ENCODE measurements at places on chromosomes 5 and 9.

GRCh38 chr5:53645078-53645477 lies 84.6 kb downstream of the NDUFS4 start:
- DNase-seq: no peak

DNA sequence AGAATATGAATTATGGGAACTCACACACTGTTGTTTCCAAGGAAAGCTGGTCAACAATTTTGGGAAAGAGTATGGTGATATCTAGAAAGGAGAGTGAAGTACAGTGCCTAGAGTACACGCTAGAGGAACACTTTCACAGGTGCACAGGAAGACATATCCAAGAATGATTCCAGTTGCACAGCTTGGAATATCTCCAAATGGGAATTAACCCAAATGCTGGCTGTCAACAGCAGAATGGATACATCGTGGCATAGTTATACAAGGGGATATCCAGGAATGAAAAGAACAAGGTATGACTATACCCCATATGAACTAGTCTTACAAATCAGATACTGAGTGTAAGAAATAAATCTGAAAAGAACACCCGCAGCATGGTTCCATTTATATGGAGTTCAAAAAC lies 231.3 kb downstream of the FSTL4 start:
- no peak for DNase-seq

DNA sequence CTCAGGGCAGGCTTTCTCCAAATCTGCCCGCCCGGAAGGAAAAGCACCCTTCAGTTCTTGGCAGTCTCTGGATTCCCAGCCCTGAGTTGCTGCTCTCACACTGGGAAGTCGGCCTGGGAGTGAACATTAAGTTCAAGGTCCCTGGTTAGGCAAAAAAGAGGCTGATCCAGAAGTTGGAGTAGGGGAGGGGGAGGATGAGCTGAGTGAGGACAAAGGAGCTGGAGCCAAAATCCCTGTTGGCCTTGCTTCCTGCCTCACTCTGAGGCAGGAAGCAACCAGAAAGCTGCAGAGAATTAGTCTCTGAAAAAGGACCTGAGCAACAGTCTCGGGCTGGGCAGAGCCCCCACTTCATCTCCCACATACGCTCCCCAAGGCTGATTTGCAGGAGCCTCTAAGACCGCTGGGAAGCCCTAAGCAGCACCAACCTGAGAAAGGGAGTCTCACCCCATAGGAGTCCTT lies 15.0 kb upstream of the RPS14 start:
- peak; percentile 32 for DNase-seq

DNA sequence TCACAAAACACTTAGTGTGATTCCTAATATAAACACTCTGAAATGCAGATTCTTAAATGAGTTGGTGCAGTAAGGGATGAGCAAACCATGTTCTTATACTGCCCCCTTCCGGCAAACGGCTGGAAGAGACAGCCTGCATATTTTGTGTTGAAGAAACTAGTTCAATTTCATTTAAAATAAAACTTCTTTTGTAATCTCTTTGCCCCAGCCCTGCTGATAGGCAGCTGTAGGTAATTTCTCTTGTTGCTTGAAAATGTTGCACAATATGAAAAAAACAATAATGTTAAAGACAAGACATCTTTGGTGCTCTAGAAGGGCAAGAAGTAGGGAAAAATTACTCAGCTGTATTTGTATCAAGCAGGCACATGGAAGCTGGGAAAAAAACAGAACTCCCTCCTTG lies 89.7 kb upstream of the CCNG1 start:
- DNase-seq: peak; percentile 59

DNA sequence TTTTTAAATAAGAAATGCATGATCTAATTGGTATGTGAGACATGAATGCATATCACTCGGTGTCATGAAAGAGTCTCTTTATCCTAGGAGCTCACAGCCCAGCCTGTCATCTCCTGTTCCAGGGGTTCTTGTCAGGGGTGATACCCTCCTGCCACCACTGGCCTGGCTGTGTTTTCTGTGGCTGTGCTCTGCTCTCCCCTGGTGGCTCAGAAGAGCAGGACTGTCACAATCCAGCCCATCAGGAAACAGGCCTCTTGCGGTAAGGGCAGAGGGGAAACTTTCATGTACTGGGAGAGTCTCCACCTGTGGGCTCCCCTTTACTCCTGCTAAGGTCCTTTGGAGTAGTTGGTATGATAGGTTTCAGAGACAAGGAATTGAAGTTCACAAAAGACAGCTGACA lies 240.2 kb upstream of the GLRA1 start:
- no peak for DNase-seq

- DNase-seq: no peak
These were observed 409.2 kb downstream of the HTR1A start for GRCh38 chr5:63553073-63553472.

DNA sequence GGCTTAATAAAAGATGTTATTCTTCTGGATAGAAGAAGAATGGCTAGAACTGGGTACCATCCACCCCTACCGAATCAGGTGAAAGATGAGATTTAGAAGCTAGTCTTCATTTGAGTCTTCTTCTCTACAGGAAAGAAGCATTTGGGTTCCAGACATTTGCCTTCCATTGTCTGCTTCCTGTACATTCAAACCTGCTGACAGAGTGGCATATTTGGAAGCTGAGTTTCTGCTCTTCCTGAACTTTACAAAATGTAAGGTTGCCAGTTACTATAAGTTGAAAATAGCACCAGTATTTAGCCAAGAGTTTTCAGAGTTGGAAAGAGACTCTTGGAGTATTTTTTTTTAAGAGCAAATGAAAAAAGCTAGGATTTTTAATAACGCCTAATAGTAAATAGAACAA lies 525.4 kb upstream of the TLE4 start:
- no peak for DNase-seq

- DNase-seq: no peak
These were observed 33.2 kb upstream of the DMXL1 start for GRCh38 chr5:119037496-119038215.

DNA sequence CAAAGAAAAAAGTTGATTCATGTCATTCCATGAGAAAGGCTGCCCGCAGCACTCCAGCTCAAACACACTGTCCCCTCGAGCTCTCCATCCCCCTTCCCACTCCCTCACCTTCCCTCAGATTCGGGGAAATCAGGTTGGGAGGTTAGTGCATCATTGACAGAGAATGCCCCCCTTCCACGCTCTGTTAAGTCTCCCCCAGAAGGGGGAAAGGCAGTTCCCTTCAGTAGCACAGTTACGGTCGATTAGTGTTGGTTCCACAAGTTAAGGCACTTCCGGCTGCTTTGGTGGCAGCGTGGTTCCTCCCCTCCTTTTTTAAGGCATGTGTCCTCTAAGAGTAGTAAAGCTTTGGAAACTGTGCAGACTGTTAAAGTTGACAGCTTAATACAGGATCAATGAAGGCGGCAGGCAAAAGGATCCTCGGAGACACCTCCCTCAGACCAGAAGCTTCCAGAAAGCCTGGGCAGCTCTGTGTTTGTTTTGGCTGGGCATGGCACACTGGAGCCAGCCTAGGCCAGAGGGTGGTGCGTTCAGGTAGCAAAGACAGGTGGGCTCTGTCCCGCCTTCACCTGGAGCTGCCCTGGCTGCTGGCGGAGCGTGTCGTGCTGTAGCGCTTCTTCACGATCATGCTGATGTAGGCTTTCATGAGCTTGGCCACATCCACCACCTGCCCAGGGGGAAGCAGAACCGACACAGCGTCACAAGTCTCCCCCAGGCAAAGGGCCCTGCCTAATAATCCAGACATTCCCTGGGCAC lies 49.5 kb upstream of the RETREG1 start:
- DNase-seq: no peak
